ENCODE measurements at places on chromosomes 4 and X. TPM values are rescaled to one million over a fixed set of nuclear protein-coding genes. Genes with fewer than 3 reads are reported as not detected.
A peak's percentile ranks its signal among the peaks of the same experiment; 100 is the strongest.

TRPC3 gene
- polyA plus RNA-seq: 1.7 TPM

RIPPLY1 gene
- polyA plus RNA-seq: 0.39 TPM

GLRA3 gene
- polyA plus RNA-seq: not detected

GRCh38 chrX:121254336-121254735, 206.9 kb downstream of the GLUD2 start:
- no peaks in the 10 kb centered on the region for H3K27me3 ChIP-seq
- H3K4me3 ChIP-seq: no peak overlapping the region
- DNase-seq: no peak
- no peak overlapping the region for H3K27ac ChIP-seq

DNA sequence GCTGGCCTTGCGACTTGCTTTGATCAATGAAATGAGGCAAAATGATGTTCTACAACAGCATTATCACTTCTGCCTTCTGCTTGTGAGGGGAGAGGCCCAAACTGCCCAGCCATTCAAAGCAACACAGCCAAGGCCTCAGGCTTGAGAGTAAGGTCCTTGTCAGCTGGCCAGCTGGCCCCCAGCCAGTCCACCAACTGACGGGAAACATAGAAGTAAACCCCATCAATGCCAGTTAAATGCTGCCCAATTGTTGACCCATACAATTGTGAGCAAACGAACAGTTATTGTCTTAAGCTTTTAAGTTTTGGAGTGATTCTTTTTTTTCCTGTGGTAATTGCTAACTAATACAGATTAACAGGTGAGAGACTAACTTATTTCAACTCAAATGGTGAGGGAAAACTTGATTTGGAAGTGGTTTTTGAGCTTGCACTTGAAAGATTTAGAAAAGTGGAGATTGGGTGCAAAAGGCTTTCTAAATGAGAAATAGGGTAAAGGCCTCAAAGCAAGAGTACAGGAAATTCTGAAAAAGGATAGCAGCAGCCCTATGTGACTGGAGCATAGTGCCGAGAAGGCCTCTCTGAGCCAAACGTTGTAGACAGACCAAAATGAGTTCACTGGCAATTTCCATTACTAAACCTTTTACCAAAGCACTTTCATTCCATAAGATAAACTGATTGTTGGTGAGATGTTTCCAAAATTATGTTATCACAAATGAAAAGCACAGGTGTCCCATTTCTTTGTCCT, 66.9 kb downstream of the ARHGEF38 start:
- H3K27ac ChIP-seq: no peak overlapping the region
- H3K36me3 ChIP-seq: no peaks in the 10 kb centered on the region
- no peaks in the 10 kb centered on the region for H3K27me3 ChIP-seq
- peak; percentile 41 for DNase-seq
- H3K4me1 ChIP-seq: peaks cover 11% of the 10 kb centered on the region

DNA sequence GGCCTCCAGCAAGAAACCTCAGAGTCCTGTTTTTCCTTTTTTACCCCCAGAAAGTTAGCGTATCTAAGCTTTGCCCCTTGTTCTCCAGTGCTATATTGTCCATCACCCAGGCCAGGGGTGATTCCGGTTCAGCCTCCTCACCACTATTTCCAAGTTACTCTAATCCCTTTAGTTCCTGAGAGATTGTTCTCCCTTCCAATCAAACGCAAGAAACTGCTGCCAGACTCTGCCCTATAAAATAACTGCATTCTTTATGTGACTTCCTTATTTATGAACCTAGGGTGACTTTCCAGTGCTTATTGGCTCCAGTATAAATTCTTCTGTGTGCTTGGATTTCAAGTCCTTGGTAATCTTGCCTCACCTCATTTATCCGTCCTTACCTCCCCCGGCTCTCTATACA, 65.7 kb downstream of the CLCN5 start:
- peak; percentile 53 for DNase-seq
- H3K27me3 ChIP-seq: peaks cover 17% of the 10 kb centered on the region
- H3K27ac ChIP-seq: peak overlapping the region; percentile 51
- no peak overlapping the region for H3K4me3 ChIP-seq
- H3K4me1 ChIP-seq: peaks cover 13% of the 10 kb centered on the region
- no peaks in the 10 kb centered on the region for H3K36me3 ChIP-seq

DNA sequence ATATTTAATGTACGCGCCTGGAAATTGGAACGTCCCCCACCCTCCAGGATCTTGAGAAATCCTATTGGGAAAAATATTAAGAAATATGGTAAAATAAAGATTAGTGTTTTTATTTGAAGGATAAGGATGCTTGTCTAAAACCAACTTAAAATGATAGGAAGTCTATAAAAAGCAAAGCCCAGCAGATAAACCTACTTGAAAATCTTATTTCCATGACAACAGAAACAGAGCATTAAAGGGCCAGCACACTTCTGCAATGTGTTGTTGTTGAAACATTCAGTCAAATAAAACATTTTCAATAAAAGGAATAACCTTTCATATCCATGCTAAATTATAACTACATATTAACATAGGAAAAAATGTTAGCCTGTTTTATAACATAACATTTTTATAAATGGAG, 29.3 kb upstream of the GPM6A start:
- no peaks in the 10 kb centered on the region for H3K4me1 ChIP-seq
- H3K27me3 ChIP-seq: no peaks in the 10 kb centered on the region
- DNase-seq: no peak

DNA sequence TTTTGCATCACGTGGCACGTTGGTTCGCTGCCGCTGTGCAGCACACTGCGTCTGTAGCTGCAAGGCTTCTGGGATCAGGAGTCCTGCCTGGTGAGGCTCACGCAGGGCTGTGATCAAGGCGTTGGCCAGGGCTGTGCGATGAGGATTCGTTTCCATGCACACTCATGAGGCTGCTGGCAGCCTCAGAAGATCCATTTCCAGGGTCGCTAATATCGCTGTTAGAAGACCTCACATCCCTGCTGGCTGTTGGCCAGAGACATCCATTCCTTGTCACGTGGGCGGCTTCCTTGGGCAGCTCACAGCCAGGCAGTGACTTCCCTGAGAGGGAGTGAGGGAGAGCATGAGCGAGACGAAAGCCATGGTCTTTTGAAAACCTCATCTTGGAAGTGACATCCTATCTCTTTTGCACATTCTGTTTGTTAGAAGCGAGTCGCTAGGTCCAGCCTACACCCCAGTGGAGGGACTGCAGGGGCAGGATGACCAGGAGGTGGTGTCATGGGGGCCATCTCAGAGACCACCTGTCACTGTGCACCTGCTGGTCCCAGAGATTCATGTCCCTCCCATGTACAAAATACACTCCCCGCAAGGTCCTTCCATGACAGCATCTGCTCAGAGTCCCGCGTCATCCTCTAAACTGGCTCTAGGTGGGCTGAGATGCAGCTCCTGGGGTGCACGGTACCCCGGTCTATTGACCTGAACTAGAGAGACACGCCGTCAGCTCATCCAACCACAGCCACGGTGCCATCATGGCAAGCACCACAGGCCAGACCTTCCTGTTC, 12.2 kb downstream of the RGS12 start:
- peak; percentile 83 for DNase-seq
- no peak overlapping the region for H3K4me3 ChIP-seq
- H3K36me3 ChIP-seq: no peaks in the 10 kb centered on the region
- H3K27me3 ChIP-seq: no peaks in the 10 kb centered on the region

DNA sequence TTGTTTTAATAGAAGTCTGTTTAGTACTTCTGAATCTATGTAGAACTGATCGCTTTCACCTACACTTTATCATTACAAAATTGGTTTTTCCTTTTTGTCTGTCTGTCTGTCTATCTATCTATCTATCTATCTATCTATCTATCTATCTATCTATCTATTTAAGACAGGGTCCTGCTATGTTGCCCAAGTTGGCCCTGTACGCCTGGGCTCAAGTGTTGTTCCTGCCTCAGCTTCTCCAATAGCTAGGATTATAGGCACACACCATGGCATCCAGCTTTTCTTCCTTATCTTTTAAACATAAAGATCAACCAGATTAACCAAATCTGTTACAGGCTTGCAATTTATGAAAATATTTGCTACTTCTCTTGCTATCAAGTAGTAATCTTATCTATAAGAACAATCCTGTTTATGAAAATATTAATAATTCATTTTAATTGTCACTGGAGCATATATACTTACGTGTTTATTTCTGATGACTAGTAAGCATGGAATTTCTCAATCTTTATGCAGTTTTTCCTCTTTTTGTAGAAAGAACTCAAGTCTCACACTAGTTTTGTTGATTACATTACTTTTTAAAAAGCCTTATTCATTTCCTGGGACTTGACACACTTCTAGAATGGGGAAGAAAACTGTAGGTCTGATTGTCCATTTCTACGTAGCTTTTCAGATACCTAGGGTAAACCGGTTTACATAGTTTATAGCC, 24.5 kb downstream of the KIAA0232 start:
- no peak overlapping the region for H3K4me3 ChIP-seq
- H3K36me3 ChIP-seq: no peaks in the 10 kb centered on the region
- H3K27ac ChIP-seq: no peak overlapping the region

DNA sequence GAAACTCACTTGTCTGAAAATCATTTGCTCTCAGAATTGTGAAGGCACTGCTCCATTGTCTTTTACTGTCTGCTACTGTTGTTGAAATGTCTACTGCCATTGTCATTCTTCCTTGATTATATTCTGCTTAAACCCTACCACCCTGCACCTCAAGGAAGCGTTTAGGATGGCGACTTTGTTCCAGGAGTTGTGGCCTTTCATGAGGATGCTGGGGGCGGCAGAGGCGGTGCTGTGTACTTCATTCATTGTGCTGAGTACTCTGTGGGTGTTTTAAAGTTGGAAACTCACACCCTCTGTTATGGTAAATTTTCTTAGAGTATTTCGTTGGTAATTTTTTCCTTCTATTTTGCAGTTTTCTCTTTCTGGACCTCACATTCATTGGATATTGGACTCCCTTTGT, 258.9 kb downstream of the TENM3 start:
- H3K36me3 ChIP-seq: no peaks in the 10 kb centered on the region
- H3K4me1 ChIP-seq: no peaks in the 10 kb centered on the region
- H3K27ac ChIP-seq: no peak overlapping the region
- DNase-seq: no peak

- H3K36me3 ChIP-seq: peaks cover 14% of the 10 kb centered on the region
- no peaks in the 10 kb centered on the region for H3K27me3 ChIP-seq
- no peak overlapping the region for H3K4me3 ChIP-seq
- H3K4me1 ChIP-seq: peaks cover 7% of the 10 kb centered on the region
- H3K27ac ChIP-seq: peak overlapping the region; percentile 62
- DNase-seq: peak; percentile 69
These were observed 70.5 kb upstream of the COX18 start for GRCh38 chr4:73139991-73140390.
